ENCODE measurements at places on chromosomes 7 and 10.

- DNase-seq = no peak
Measured at GRCh38 chr10:104580321-104580720, 60.8 kb upstream of the SORCS3 start.

GRCh38 chr10:69994262-69994661, 58.4 kb upstream of the MACROH2A2 start:
- no peak for DNase-seq

DNA sequence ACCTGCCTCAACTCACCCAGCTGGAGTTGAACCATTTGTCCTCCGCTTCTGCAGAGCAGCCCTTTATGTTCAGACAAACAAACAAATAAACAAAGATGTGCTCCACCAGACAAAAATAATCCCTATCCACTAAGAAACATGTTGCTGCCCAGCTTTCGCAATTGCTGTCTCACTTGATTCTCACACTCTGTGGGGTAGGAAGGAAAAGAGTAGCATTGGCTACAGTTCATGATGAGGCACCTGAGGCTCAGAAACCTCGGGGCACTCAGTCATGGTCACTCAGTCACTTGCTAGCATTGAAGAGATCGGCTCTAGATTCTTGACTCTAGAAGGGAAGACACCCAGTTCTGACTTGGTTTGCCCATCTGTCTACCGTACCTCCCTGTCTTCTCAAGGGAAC, 88.0 kb upstream of the ZMIZ1 start:
- no peak for DNase-seq

- DNase-seq = no peak
Measured at GRCh38 chr10:13681960-13682359, 95.2 kb downstream of the PRPF18 start.

DNA sequence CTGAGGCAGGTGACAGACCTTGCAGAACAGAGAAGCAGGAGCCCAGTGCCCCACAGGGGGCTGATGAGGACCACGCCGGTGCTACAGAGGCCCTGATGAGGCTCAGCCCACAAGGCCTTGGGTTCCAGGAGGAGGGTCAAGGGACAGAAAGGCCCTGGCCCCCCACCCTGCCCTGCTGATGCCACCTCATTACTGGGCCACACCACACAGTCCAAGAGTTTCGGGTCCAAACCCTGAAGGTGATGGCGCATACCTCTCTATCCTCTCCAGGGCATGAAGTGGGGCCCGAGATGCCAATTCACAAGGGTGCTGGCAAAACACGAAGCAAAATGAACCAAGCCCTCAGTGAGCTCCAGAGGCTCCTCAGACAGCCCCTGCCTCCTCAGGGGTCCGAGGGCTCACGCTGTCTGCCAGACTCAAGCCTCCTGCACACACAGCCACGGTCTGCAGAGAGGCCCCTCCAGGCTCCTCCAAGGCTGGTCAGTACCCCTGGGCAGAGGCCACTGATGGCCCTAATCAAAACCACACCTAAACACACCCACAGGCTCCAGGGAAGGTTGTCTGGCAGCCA, 32.3 kb downstream of the RASGEF1A start:
- DNase-seq = no peak

DNA sequence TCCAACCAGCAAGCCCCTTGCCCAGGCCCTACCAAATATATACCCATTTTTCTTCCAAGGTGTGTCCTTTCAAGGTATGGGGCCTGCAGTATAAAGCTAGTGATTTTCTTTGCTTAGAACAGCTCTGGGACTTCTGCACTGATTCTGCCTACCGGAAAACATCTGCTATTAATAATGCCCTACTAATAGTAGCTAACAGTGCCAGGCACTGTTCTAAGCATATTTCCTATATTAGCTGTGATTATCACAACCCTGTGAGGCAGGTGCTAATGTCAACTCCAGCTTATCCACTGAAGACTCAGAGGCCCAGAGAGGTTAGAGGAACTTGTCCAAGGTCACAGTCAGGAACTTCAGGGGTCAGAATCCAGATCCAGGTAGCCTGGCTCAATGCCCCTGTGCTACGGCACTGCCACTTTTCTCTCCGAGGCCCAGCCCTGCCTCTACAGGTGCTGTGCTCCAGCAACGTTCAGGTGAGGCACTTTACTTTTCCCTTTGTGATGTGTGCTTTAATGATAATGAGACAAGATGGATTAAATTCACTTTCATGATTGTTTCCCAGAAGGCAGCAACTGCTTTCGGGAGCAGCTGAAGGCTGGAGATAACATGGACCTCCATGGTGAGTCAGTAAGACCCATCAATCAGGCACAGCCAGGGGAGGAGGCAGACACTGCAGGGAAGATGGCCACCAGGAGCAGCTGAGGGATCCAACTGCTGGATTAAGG, 26.7 kb downstream of the TAS2R41 start:
- DNase-seq = no peak

GRCh38 chr7:43768201-43768886, 9.9 kb downstream of the BLVRA start:
- no peak for DNase-seq

GRCh38 chr7:108598914-108599580, 29.4 kb downstream of the DNAJB9 start:
- no peak for DNase-seq

DNA sequence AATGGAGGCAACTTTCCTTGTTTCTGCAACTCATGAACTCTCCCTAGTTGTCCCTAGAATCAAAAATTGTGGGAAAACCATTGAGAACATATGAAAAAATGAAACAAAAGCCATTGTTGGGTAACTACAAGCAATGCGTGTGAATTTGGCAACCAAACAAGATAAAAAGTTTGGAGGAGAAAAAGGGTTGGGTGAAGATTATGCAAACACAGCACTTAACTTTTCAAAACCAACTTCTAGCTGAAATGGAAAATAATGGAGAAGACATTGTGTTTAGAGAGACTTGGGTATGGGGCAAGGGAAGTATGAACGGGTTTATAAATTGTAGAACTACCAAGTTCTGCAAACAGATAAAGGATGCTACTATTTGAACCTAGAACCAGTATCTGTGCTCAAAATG, 89.0 kb upstream of the SVIL start:
- no peak for DNase-seq

- no peak for DNase-seq
Measured at GRCh38 chr10:108060246-108060645, 895.7 kb upstream of the SORCS1 start.

- DNase-seq = no peak
Measured at GRCh38 chr10:114285961-114286441, 46.9 kb downstream of the VWA2 start.

GRCh38 chr7:46220066-46220630, 299.1 kb upstream of the IGFBP3 start:
- DNase-seq = no peak

DNA sequence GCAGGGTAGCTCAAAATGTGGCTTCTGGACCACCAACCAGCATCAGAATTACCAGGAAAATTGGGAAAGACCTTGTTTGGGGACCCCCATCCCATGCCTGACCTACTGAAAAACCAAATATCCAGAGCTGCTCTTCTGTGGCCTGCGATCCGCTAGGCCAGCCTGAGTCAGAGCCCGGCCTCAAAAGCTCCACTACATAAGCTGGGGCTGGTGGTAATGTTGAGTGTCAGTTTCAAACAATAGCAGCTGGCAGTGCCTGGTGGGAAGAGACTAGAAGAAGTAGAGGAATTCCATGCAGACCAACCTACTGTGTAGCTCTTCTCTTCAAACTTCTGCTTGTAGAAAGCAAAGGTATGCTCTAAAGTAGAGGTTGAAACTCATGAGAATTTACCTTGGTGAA, 52.0 kb downstream of the KLRG2 start:
- DNase-seq = no peak

DNA sequence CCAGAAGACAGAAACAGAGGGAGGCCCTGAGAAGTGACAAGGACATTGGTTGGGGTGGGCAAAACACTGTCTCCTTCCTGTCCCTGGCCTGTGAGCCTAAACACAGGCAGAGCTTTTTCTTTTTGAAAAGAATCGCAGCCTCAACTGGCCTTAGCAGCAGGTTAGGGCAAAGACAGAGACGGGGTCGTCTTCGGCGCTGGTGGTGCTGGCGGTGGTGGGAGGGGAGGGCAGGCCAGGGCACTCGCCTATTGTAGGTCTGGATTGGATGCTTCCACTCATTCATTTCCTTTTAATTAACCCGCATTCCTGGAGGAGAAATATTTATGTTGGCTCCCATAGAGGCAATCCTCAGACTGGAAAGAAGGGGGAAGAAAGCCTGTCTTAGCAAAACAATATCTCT, 22.6 kb downstream of the WNT8B start:
- no peak for DNase-seq

DNA sequence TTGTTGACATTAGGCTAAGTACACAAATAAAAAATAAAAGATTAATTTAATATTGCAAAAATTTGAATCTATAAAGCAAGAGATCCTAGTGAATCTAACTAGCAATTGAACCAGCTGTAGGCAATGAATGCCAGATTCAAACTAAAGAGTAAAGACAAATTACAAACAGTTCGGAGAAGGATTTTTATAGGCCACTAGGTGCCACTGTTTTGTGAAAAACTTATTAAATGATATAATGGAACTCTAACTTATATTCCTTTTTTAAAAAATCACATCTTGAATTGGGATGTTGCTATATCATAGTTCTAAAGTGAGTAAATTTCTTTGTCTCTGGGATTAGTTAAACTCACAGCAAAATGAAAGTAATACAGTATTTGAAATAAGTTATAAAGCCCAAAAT, 39.1 kb upstream of the GNAI1 start:
- DNase-seq = no peak

DNA sequence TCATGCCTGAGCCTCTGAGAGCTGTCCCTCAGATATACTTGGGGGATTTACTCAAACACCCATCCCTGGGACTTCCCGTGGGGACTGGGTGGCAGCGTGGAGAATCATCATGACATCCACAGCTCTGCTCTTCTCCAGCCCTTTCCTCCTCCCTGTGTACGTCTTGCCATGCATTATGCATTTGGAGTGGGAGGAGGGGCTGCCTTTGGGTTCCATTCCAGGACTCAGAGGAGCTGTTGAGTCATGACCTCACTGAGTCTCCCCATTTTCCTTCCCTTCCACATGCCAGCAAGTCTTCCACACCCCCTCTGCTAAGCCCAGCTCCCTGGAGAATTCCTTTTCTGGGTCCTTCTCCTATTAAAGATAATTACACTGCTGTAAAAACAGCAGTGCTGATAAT, 480.7 kb downstream of the SORCS3 start:
- no peak for DNase-seq

DNA sequence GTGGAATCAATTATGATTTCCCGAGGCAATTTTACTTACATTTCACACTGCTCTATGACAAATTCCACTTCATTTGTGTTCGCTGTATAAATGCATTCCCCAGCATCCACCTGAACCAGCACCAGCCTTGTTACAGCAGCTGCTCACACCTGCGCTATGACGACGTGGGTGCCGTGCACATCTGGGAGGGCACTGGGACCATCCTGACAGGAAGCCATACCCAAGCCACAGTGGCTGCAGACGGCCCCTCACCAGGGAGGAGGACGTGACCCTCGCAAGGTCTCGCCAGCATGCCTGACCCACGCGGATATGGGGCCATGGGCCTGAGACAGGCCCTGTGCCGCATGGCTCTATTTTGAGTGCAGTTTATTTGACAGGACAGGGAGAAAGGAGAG, 201.3 kb downstream of the MAD1L1 start:
- no peak for DNase-seq

DNA sequence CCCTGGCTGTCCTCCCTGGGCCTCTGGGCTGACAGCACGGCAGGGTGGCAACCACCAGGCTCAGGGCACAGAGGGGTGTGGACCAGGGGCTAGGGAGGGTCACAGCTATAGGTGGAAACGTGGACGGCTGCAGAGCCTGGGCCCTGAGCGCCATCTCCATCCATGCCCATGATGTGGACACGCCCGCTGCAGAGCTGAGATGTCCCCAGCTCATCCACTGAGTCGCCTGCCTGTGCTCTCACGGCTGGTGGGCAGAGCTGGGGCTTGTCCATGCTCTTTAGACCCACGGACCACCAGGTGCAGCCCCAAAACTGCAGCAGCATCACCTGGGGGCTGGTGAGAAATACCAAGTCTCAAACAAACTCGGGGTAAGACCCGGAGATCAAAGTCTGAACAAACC, 16.1 kb downstream of the TECPR1 start:
- DNase-seq = no peak

- DNase-seq = no peak
Measured at GRCh38 chr7:116673457-116673865, 1.5 kb downstream of the MET start.

GRCh38 chr10:61635471-61635870, 27.3 kb upstream of the CABCOCO1 start:
- DNase-seq = no peak
